ENCODE measurements at places on chromosomes 6 and 20.

DNA sequence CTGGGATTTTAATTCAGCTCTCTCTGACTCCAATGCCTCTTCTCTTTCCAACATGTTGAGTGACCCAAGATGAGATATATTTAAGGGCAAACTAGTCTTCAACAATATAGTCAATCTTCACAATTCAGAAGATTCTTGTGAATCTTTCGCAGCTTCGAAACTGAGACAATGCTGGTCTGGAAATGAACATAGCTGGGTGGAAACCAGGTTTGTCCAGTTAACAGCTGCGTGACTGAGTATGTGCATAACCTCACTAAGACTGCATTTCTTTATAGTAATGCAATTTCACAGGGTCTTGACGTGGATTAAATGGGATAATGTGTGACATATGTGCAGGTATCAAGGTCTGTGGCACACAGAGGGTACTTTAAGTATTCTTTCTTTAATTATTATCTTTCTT is 18.9 kb downstream of the PTPRT start:
- DNase-seq = no peak

GRCh38 chr6:30092852-30093543 is 17.4 kb upstream of the RNF39 start:
- DNase-seq = no peak

DNA sequence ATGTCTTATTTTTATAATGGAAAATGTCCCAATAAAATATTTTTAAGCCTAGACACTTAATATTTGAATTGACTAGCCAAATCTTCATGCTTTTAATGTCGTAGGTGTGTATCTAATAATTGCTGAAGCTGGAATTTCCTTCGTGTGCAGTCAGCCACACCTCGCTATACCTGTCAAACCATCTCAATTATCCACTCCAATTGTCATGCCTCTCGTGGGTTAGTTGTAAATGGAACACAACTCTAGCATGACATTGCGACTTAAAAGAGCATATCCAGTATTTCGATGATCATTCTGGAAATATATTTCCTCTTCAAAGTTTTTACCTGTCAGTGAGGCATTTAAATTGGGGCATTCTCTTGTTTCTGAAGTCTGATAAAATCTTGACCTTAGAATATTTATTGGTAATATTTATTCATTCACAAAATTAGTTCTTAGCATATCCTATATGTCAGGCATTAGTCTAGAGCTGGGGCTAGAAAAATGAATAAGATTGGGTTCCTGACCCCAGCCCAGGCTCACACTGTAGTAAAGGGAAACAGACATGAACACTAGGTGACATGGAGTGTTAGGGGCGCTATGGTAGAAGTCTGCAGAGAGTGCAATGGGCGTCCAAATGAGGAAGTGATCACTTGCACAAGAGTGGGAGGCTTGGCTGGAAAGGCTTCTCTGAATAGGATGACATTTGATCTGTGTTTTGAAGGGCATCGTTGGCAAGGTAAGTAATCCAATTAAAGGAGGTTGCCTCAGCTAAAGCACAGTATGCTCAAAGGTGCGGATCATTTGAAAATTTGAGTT is 11.0 kb upstream of the CFAP206 start:
- DNase-seq = no peak

GRCh38 chr6:40918040-40918651 is 120.9 kb downstream of the UNC5CL start:
- DNase-seq = no peak

Data from activated CD4-positive, alpha-beta T cell treated with anti-CD3 and anti-CD28 coated beads, Interleukin-2, Interleukin-6, amounts not matched to agents 100 ng/mL and 50 ng/mL, durations not matched to agents 16 hours and 8 hours (primary cell).